ENCODE measurements at places on chromosomes 16 and 17.

- no peak for DNase-seq
Observed at GRCh38 chr17:67725373-67725791, 7.6 kb downstream of the NOL11 start.

- DNase-seq: no peak
Observed at GRCh38 chr16:84532291-84532724, 27.8 kb upstream of the MEAK7 start.

- DNase-seq: no peak
Observed at GRCh38 chr17:31900877-31901276, 631 bp downstream of the UTP6 start.

GRCh38 chr17:50264263-50265113, 9.8 kb upstream of the TMEM92 start:
- no peak for DNase-seq

GRCh38 chr16:85608515-85608885, 4.6 kb upstream of the GSE1 start:
- DNase-seq: no peak

GRCh38 chr17:57608369-57609124, 136.6 kb downstream of the CCDC182 start:
- DNase-seq: no peak

- DNase-seq: no peak
Observed at GRCh38 chr17:62998166-62998565, 32.1 kb downstream of the TANC2 start.

GRCh38 chr16:24318680-24319079, 62.5 kb downstream of the CACNG3 start:
- no peak for DNase-seq

Data from activated naive CD8-positive, alpha-beta T cell treated with anti-CD3 and anti-CD28 coated beads, Interleukin-2, amount 50 U/mL, for 24 hours (primary cell).